NCI-H1417 (cell line): ENCODE measurements at places on chromosomes 7 and 10.

GRCh38 chr7:133754708-133755107 lies 372.4 kb upstream of the LRGUK start:
- peak; percentile 44 for DNase-seq

DNA sequence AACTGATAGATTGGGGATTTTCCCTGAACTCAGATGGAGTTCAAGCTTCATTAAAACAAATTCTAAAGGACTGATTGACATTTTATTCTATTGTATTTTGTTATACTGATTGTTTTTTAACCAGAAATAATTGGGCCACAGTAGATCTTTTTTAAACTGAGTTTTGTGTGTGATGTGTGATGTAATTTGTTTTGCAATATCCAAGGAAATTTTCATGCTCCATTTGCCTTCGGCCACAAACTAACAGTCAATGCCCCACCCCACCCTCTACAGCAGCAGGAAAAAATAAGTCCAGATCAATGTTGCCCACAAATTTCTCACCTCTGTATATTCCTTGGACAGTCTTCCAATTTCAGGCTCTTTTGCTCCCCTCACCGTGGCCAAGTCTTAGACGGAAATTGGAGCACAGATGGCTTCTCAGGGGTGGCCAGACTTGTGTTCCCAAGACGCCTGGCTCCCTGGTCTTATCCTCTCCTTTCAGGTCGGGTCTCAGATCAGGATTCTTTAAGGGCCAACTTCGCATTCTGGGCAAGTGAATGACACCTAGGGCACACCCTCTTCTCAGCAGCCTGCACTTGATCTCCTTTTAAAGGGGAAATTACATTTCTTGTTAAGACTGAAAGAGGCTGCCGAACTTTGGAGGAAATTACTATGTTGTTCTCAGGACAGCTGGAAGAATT lies at the start of gene SVOPL:
SVOPL (minus strand) TSS at position 506 of the 680 bp plus-strand sequence. CDS start 22,317 bp downstream, outside the sequence.
- no peak for DNase-seq

DNA sequence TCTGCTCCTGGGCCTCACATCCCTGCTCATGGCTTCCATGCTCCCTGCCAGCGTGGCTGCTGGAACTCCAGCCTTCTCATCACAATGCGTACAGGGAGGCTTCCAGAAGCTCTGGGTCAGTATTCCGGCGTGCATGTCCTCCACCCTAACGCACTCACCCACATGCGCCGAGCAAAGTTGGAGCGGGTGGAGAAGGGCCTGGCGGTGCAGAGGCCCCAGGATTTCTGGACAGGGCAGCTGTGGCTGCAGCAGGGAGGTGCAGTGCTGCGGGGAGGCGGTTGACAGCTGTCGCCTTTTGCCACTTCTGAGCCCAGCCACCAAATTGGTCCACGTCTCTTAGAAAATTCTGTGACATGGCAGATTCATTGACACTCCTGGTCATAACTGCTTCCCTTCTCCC lies 33.6 kb upstream of the FAM20C start:
- DNase-seq: no peak

- DNase-seq: no peak
Measured at GRCh38 chr7:29005829-29006228, 47.7 kb upstream of the TRIL start.

DNA sequence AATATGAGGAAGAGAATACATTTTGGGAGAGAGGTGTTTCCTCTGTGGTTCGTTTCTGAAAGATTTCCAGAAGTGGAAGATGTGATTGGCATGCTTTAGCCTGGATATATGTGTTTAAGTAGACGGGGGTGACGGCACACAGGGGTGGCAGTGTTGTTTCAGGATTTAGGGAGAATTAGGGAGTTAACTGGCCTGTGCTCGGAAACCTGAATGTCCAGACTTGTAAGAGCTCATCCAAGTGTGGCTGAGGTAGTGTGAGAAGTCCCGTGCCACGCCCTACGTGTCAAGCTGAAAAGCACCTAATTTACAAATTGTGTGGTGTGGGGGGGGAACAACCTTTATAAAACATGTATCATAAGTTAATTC lies 1.1 kb downstream of the RALA start:
- no peak for DNase-seq
